HFF-Myc (cell line): ENCODE measurements at places on chromosomes 6 and 20.

DNA sequence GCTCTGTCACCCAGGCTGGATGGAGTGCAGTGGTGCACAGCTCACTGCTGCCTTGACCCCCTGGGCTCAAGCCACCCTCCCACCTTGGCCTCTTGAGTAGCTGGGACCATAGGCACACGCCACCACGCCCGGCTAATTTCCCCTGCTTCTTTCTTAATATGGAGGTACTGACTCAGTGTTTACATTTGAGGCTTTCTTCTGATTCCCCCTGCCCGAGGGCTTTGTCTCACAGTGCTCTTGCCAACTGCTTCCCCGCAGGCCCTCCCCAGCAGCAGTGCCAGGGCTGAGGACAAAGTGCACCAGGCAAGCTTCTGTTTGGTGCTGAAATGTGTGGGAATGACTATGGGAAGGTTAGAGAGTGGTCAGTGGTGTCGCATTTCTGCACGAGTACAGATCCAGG is 34.8 kb downstream of the NR2E1 start:
- DNase-seq, result no peak

GRCh38 chr6:30508890-30509736 is 19.8 kb downstream of the HLA-E start:
- DNase-seq, result no peak

DNA sequence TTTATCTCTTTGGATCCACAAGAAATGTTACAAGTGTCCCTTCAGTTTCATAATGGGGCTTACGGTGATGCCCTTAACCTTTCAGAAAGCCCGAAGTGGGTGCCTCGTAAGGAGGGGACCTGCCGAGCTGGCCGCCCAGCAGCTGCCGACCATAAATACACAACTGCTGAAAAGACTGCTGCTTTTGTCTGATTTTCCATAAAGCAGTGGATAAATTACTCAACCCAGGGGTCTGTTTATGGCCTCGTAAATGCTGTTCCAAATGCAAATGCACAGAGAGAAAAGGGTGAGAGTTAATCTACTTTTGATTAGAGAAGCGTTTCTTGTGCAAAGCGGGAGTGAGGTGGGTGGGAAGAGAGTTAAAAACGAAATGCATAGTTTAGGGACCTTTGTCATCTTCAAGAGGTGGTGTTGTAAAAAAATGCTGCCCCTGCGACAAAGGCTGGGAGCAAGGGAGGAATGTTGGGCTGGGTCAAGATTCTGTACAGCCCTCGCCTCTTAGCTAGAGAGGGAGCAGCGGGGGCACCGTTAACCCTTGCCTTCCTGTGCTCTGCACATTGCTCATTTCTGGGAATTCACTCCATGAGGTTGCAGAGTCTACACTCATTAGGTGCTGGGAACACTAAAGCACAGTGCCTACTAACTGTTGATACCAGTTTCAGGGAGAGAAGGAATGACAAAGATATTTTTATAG is 112.0 kb upstream of the MTHFD1L start:
- no peak for DNase-seq

- DNase-seq, result no peak
These were observed 972 bp downstream of the RNF8 start for GRCh38 chr6:37354526-37355384.

DNA sequence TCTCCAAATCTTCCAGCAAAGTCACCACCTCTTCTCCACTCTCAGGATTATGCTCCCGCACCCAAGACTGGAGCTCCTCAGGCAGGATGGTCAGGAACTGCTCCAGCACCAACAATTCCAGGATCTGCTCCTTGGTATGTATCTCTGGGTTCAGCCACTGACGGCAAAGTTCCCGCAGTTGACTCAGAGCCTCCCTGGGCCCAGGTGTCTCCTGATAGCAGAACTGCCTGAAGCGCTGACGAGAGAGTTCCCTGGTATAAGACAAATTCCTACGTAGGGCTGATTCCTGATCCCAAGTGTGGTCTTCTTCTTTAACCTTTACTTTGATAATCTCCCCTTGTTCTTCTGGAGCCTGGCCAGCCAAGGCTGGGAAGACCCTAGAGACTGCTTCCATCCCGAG is 60.6 kb downstream of the GPX5 start:
- DNase-seq, result no peak

- no peak for DNase-seq
These were observed 860.0 kb downstream of the QKI start for GRCh38 chr6:164274493-164274892.

GRCh38 chr6:11961923-11962322 is 50.2 kb upstream of the HIVEP1 start:
- no peak for DNase-seq

- no peak for DNase-seq
These were observed 8.3 kb upstream of the ADGB start for GRCh38 chr6:146590492-146590891.

DNA sequence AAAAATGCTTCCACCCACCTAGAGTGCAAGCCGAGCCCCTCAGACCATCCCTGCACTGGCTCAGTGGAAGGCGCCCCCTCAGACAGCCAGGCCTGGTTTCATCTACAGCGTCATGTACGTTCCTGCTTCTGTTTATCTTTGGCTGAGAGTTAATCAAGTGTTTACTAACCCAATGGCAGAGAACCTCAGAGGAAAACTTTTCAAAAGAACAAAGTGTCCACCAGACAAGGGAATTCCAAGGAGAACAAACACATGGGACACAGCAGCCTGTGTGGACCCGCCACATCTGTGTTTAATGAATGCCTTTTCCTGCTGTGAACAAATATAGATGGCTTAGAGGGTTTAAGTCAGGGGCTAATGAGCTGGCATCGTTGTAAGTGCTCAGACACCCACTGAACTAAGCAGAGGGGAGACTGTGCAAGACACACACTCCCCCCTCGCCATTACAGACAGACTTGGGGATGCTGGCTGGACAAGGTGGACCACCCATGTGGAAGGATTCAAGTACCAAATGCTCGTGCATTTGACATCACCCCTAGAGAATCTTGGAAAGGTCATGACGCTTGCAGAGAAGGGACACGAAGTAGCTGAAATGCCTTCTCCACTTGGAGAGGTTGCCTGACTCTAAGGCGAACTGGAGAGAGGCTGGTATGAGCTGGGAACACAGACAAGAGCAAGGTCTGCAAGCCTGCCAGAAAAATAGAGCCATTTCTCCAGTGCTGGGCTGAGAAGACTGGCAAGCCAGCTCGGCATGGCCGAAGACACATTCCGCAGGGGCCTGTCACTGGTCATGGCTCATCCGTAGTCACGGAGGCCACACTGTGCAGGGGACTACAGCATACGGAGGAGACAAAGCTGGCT is 53.5 kb upstream of the NXT1 start:
- DNase-seq, result no peak
